ENCODE measurements at places on chromosomes 1 and 21. TPM values are rescaled to one million over a fixed set of nuclear protein-coding genes. Genes with fewer than 3 reads are reported as not detected.

Gene C1QB
- not detected for total RNA-seq

Gene DPYD
- total RNA-seq: 30.3 TPM

GRCh38 chr1:62516600-62516999 lies 79.8 kb downstream of the USP1 start:
- DNase-seq: no peak

Gene SLC1A7
- not detected for total RNA-seq

Gene NTMT2
- total RNA-seq: not detected

DNA sequence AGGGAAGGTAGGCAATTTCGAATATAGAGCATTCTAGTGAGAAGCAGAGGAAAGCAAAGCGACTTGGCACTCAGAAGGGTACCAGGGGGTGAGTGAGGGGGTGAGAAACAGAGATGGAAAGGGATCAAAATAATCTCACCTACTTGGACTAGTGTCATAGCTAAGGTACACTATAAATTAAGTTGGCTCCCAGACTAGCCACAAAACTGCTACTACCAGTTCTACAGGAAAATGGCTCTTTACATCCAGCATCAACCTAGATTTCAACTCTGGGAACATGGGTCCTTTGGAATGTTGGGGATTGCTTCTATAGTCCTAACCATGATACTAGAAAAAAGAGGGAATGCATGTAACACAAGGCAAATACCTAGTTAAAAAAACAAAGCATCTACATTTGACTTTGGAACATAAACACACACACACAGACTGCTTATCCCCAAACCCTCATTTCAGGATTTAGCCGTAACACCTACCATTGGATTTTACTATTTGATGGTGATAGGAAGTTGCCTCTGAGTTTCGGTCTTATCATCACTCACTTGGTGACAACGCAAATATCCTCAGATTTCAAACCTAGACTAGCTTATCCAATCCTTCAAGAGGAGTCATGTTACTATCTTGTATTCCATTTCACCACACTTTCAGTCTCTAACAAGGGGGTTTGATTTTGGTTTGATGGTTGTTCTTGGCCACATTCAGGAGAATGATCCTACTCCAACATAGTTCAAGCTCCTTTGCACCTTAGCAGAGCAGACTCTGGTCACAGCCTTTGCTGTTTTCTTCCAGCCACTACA lies 5.6 kb downstream of the ZBTB21 start:
- no peak for DNase-seq

Gene LEFTY2
- total RNA-seq: not detected

- peak; percentile 31 for DNase-seq
These were observed 10.2 kb downstream of the ADAM30 start for GRCh38 chr1:119885903-119886783.

- no peak for DNase-seq
These were observed 834.2 kb upstream of the CXADR start for GRCh38 chr21:16678429-16679160.

DNA sequence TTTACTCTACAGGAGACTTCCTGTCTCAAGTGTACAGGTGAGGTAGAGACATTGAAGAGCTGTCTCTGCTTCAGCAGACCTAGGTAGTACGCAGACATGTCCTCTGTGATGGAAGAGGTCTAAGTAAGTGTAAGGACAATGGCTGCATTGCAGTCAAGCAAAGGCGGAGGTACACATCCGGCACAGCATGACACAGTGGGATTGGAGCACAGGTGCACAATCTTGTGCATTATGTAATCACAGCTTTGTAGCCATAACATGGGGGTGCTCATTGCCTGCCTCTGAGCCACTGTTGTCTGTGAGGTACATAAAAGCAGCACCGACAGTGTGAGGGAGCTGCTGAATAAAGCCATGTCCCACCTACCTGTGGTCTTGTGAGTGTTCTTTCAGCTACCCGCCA lies 66.4 kb upstream of the CCDC190 start:
- DNase-seq: no peak

GRCh38 chr1:18883636-18884418 lies 18.5 kb downstream of the ALDH4A1 start:
- DNase-seq: peak; percentile 65

Gene GFI1
- total RNA-seq: not detected

DNA sequence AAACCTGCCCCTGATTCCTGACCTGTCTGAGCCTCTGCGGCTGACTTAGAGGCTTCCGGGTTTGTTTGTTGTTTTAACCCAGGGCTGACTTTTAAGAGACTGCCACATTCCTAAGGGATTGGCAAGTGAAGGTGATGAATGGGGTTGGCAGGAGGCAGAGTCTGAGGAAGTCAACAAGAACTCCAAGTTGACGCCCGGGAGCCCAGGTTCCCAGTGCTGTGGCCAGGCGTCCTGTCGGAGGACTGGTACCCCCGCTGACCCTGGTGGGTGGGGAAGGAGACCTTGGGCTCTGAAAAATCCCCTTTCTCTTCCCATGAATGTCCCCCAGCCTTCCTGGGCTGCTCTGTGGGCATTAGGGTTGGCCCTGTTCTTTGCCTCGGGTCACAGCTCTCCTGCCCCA lies 19.7 kb upstream of the EPS8L3 start:
- peak; percentile 99 for DNase-seq

Gene HTR6
- not detected for total RNA-seq

DNA sequence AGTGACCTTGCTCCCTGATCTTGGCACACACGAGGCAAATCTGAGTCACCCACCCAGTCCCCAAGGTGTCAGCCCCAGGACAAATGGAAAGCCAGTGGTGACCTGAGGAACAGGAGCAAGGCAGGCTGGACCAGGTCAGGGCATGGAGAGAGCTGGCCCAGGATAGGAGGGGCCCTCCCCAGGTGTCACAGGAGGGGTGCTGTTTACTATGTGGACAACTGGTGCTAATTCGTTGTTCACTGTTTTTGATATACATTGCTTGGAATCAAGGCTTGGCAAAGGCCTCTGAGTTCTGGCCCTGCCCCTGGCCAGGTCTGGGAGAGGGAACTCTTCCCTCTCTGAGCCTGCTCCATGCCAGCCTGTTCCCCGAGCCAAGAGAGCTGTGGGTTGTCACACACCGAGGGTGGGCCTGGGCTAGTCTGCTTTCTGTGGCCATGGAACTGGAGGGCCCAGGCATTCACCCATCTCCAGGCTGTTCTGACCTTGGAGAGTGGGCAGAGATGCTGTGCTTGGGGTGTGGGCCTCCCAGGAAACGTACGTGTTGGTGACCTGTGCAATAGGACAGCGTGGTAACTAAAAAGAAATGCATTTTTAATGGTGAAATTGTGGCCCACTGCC lies 41.8 kb downstream of the CRYAA start:
- DNase-seq: no peak

Measured in MG63 (cell line).